Liver (tissue), 10 donors: ENCODE measurements at places on chromosomes 4 and X.

- H3K36me3 ChIP-seq, result no peaks in the 10 kb centered on the region
- no peak overlapping the region for H3K27ac ChIP-seq
- H3K4me1 ChIP-seq, result no peaks in the 10 kb centered on the region
- no peak for DNase-seq
Measured at GRCh38 chrX:114717921-114718320, 134.0 kb downstream of the HTR2C start.

GRCh38 chrX:21929209-21929608 lies 11.3 kb upstream of the SMS start:
- H3K27me3 ChIP-seq, result no peaks in the 10 kb centered on the region
- H3K27ac ChIP-seq, result no peak overlapping the region
- no peaks in the 10 kb centered on the region for H3K36me3 ChIP-seq

- no peaks in the 10 kb centered on the region for H3K27me3 ChIP-seq
- no peaks in the 10 kb centered on the region for H3K4me1 ChIP-seq
- H3K27ac ChIP-seq, result no peak overlapping the region
- H3K36me3 ChIP-seq, result no peaks in the 10 kb centered on the region
Measured at GRCh38 chr4:159298502-159298901, 195.6 kb downstream of the RAPGEF2 start.

DNA sequence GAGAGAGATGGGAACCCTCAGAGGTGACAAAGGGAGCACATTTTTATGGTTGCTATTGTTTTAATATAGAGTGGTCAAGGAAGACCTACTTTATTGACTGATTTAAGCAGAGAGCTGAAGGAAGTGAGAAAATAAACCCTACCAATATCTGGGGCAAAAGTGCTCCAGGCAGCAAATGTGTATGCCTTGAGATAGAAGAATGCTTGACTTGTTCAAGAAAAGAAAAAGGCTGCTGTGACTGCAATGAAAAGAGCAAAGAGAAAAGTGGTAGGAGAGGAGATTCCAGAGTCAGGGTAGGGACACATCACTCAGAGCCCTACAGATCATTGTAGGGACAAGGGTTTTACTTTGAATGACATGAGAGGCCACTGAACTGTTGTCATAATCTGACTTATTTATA lies 26.0 kb downstream of the STAP1 start:
- H3K27me3 ChIP-seq, result no peaks in the 10 kb centered on the region
- H3K27ac ChIP-seq, result no peak overlapping the region
- H3K4me3 ChIP-seq, result no peak overlapping the region
- no peaks in the 10 kb centered on the region for H3K36me3 ChIP-seq

- H3K4me3 ChIP-seq, result no peak overlapping the region
- H3K27ac ChIP-seq, result no peak overlapping the region
- H3K27me3 ChIP-seq, result no peaks in the 10 kb centered on the region
- no peaks in the 10 kb centered on the region for H3K4me1 ChIP-seq
Measured at GRCh38 chrX:15217161-15217560, 52.7 kb downstream of the ASB9 start.

GRCh38 chr4:184387351-184387750 lies 87.0 kb downstream of the IRF2 start:
- H3K27me3 ChIP-seq, result no peaks in the 10 kb centered on the region
- H3K4me3 ChIP-seq, result no peak overlapping the region
- peaks cover 36% of the 10 kb centered on the region for H3K4me1 ChIP-seq
- DNase-seq, result no peak
- H3K36me3 ChIP-seq, result peaks cover 41% of the 10 kb centered on the region

DNA sequence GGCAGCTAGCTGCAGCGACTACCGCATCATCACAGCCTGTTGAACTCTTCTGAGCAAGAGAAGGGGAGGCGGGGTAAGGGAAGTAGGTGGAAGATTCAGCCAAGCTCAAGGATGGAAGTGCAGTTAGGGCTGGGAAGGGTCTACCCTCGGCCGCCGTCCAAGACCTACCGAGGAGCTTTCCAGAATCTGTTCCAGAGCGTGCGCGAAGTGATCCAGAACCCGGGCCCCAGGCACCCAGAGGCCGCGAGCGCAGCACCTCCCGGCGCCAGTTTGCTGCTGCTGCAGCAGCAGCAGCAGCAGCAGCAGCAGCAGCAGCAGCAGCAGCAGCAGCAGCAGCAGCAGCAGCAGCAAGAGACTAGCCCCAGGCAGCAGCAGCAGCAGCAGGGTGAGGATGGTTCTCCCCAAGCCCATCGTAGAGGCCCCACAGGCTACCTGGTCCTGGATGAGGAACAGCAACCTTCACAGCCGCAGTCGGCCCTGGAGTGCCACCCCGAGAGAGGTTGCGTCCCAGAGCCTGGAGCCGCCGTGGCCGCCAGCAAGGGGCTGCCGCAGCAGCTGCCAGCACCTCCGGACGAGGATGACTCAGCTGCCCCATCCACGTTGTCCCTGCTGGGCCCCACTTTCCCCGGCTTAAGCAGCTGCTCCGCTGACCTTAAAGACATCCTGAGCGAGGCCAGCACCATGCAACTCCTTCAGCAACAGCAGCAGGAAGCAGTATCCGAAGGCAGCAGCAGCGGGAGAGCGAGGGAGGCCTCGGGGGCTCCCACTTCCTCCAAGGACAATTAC lies 1.4 kb downstream of the AR start:
- DNase-seq, result no peak
- H3K36me3 ChIP-seq, result no peaks in the 10 kb centered on the region
- peak overlapping the region; percentile 83 for H3K4me3 ChIP-seq
- H3K4me1 ChIP-seq, result peaks cover 3% of the 10 kb centered on the region
- no peak overlapping the region for H3K27ac ChIP-seq

- DNase-seq, result no peak
- no peaks in the 10 kb centered on the region for H3K27me3 ChIP-seq
- no peak overlapping the region for H3K27ac ChIP-seq
- H3K36me3 ChIP-seq, result no peaks in the 10 kb centered on the region
- H3K4me3 ChIP-seq, result no peak overlapping the region
Measured at GRCh38 chrX:133185938-133186337, 32.2 kb downstream of the TFDP3 start.

DNA sequence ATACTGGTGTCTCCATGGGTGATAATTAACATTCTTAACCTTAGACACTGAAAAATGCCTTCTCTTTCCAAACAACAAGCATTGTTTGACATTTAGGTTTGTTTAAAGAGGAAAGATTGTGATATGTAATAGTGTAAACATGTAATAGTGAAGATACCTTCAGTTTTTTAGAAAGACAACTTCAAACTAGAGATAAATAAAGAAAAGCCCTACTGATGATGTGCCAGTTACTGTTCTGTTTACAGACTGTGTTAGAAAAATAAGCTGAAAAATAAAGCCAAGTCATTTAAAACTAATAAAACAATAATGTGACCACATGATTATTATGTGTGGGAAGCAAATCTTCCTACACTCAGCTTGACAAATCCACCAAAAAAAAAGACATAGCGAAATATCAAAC lies 2035.3 kb upstream of the TENM3 start:
- no peaks in the 10 kb centered on the region for H3K36me3 ChIP-seq
- no peaks in the 10 kb centered on the region for H3K4me1 ChIP-seq
- no peaks in the 10 kb centered on the region for H3K27me3 ChIP-seq
- no peak overlapping the region for H3K4me3 ChIP-seq
- DNase-seq, result no peak

GRCh38 chr4:170687751-170688150 lies 598.0 kb upstream of the AADAT start:
- H3K36me3 ChIP-seq, result no peaks in the 10 kb centered on the region
- no peaks in the 10 kb centered on the region for H3K27me3 ChIP-seq
- no peak for DNase-seq
- no peaks in the 10 kb centered on the region for H3K4me1 ChIP-seq
- no peak overlapping the region for H3K27ac ChIP-seq

GRCh38 chr4:13240066-13240465 lies 244.1 kb downstream of the RAB28 start:
- no peak overlapping the region for H3K4me3 ChIP-seq
- no peak for DNase-seq
- H3K27me3 ChIP-seq, result no peaks in the 10 kb centered on the region
- no peak overlapping the region for H3K27ac ChIP-seq
- H3K4me1 ChIP-seq, result no peaks in the 10 kb centered on the region

DNA sequence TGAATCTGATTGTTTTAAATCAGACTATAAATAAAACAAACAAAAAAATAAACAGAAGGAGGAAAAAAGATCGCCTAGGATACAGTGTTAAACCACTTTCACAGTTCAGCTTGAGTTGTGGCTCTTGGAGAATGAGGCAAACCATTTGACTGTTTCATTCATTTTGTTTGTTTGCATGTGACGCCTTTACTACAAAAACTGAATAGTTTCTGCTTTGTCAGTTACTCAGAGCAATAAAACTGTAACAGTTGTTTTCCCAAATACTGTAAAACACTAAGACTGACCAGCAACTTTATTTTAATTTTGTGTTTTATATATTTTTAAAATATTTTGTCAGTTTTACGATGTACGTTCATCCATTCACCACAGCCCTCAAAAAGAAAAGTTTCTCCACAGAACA lies 214.5 kb downstream of the FBXW7 start:
- no peak overlapping the region for H3K4me3 ChIP-seq
- H3K4me1 ChIP-seq, result no peaks in the 10 kb centered on the region
- H3K27ac ChIP-seq, result no peak overlapping the region
- peaks cover 17% of the 10 kb centered on the region for H3K36me3 ChIP-seq
- H3K27me3 ChIP-seq, result no peaks in the 10 kb centered on the region
- DNase-seq, result no peak

- H3K4me1 ChIP-seq, result peaks cover 17% of the 10 kb centered on the region
- H3K4me3 ChIP-seq, result no peak overlapping the region
- DNase-seq, result no peak
- H3K27me3 ChIP-seq, result no peaks in the 10 kb centered on the region
Measured at GRCh38 chr4:55398966-55399365, 3.2 kb downstream of the TMEM165 start.

GRCh38 chr4:38823766-38824165 lies 19.2 kb upstream of the TLR1 start:
- H3K4me3 ChIP-seq, result no peak overlapping the region
- H3K27me3 ChIP-seq, result no peaks in the 10 kb centered on the region
- H3K27ac ChIP-seq, result no peak overlapping the region
- no peak for DNase-seq
- no peaks in the 10 kb centered on the region for H3K36me3 ChIP-seq

GRCh38 chr4:73139991-73140390 lies 70.5 kb upstream of the COX18 start:
- no peak for DNase-seq
- H3K4me3 ChIP-seq, result no peak overlapping the region
- H3K27ac ChIP-seq, result no peak overlapping the region
- H3K4me1 ChIP-seq, result no peaks in the 10 kb centered on the region
- H3K36me3 ChIP-seq, result peaks cover 60% of the 10 kb centered on the region

DNA sequence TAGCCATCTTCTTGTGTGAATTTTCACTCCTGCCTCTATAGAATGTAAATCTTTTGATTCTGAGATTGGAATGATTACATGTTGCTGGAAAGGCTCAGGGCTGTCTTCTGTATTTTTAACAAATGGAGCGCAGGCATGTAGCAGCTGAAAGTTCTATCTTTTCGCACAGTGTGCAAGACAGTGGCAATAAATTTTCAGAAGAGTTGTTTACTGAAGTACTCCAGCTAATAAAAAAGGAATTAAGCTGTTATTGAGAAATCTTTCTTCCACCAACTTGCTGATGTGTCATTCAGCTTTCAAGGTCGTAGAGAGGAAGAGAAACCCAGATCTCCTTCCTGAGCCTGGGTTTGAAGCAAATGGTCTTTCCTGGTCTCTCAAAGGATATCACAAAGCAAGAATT lies 122.0 kb upstream of the PUDP start:
- H3K4me3 ChIP-seq, result no peak overlapping the region
- no peaks in the 10 kb centered on the region for H3K4me1 ChIP-seq
- no peaks in the 10 kb centered on the region for H3K36me3 ChIP-seq
- DNase-seq, result no peak
- H3K27me3 ChIP-seq, result no peaks in the 10 kb centered on the region
- H3K27ac ChIP-seq, result no peak overlapping the region

GRCh38 chr4:88793475-88793874 lies 95.8 kb upstream of the NAP1L5 start:
- no peak overlapping the region for H3K27ac ChIP-seq
- H3K36me3 ChIP-seq, result no peaks in the 10 kb centered on the region
- no peaks in the 10 kb centered on the region for H3K27me3 ChIP-seq
- no peak for DNase-seq

GRCh38 chr4:116847616-116848015 lies 237.8 kb downstream of the TRAM1L1 start:
- H3K27ac ChIP-seq, result no peak overlapping the region
- H3K27me3 ChIP-seq, result no peaks in the 10 kb centered on the region
- DNase-seq, result no peak

- no peaks in the 10 kb centered on the region for H3K4me1 ChIP-seq
- no peaks in the 10 kb centered on the region for H3K27me3 ChIP-seq
- no peaks in the 10 kb centered on the region for H3K36me3 ChIP-seq
- H3K4me3 ChIP-seq, result no peak overlapping the region
- no peak for DNase-seq
Measured at GRCh38 chr4:1075225-1075624, 38.1 kb downstream of the RNF212 start.

GRCh38 chr4:94342694-94343093 lies at the start of gene HPGDS:
TSS of gene HPGDS (minus strand) at chr4:94342836. CDS start at chr4:94334629, 8,207 bp downstream.
- H3K4me3 ChIP-seq, result no peak within 1 kb of the TSS
- no peak within 1 kb of the TSS for H3K27ac ChIP-seq
- DNase-seq, result no peak
- no peaks in the 10 kb centered on the region for H3K36me3 ChIP-seq
